Progenitor cell of endocrine pancreas (in vitro differentiated cells): ENCODE measurements at places on chromosomes 11 and 22. TPM values are rescaled to one million over a fixed set of nuclear protein-coding genes. Genes with fewer than 3 reads are reported as not detected.

DNA sequence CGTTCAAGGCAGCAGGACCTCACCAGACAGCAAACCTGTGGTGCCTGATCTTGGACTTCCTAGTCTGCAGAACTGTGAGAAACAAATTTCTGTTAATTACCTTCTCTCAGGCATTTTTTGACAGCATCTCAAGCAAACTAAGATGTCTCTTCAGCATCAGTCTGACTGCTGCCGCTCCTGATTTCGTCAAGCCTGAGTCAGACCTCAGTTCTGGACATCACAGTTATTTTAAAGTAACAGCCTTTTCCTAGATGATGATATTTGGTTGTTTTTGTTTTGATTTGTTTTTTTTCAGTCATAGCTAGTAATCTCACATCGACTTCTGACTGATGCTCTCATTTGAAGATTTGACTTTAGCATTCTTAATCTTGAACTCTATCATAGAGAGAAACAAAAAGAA, 71.9 kb downstream of the BLID start:
- no peak for DNase-seq

DNA sequence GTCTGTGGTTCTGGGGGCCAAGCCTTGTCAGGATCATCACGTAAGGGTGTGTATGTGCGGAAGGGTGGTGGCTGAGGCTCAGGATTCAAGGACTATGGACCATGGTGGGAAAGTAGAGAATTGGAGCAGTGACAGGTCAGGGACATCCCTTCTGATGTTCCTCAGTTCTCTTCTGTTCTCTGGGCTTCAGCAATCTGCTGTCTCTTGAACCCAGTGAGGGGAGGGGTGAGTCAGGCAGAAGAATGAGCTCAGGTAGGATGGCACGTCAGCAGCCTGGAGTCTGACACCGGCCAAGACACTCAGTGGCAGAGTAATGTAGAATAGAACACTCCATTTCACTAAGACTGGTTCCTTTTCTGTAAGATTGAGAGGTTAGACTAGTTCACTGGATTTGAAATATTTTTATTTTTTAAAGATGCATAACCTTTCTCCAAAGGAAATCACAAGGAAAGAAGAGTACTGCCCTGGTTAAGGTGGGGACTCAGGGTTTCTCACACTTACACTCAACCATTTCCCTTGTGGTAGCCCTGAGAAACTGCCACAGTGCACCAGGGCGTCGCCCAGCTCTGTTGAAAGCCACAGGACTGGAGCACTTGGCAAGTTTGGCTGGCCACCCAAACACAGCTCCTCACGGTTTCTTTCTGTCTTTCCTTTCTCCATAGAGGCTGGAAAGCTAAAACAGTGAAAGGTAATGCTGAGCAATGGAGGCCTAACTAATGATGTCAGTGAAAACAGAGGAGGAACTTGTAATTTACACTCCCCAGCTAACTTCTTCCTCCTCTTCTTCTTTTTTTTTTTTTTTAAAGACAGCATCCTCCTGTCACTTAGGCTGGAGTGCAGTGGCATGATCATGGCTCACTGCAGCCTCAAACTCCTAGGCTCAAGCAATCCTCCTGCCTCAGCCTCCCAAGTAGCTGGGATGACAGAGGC, 23.1 kb upstream of the MICAL2 start:
- no peak for DNase-seq

DNA sequence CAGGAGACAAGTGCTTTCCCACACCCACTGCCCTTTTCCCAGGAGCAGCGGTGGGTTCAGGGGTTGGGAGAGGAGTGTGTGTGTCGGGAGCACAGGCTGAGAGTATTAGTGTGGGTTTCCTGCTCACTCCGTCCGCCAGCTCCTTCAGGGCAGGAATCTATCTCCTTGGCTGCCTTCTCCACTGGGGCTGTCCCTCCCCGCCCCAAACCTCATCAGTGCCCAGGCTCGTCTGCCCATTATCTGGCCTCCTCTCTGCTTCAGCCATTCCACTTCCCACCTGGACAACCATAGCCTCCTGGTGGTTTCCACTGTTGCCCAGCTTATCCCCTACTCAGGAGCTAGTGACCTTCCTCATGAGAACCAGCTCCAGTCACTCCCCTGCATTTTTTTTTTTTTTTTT, 19.9 kb downstream of the ASPHD2 start:
- no peak for DNase-seq

- no peak for DNase-seq
These were observed 97.1 kb downstream of the CEP164 start for GRCh38 chr11:117424781-117425180.

DNA sequence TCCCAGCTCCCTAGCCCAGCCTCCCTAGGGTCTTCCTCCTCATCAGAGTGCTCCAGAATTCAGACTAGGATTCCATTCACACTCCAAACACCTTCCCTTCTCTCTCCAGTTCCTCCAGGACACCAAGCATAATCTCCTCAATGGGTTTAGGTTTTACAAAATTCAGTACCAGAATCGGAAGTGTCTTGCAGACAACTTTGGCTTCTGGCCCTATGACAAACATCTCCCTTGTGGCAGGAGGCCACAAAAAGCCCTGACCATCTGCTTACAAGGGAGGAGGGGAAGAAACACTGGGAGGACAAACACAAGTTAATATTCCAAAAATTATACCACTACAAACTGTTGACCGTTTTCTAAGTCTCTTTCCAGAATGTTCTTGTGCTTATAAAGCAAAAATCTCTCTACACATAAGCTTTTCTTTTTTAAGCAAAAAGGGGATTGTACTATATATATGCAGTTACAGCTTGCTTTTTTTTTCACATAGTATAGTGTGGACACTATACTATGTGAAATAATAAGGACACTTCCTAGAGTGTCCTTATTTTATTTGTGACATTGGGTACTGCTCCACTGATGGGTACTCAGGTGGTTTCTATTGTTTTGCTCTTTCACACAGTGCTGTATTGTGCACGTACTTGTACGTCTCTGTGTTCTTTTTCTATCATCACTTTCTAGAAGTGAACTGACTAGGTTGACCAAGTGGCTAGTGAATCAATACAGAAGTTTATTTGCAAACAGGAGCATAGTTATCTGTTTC, 78.7 kb downstream of the BDNF start:
- DNase-seq = no peak

DNA sequence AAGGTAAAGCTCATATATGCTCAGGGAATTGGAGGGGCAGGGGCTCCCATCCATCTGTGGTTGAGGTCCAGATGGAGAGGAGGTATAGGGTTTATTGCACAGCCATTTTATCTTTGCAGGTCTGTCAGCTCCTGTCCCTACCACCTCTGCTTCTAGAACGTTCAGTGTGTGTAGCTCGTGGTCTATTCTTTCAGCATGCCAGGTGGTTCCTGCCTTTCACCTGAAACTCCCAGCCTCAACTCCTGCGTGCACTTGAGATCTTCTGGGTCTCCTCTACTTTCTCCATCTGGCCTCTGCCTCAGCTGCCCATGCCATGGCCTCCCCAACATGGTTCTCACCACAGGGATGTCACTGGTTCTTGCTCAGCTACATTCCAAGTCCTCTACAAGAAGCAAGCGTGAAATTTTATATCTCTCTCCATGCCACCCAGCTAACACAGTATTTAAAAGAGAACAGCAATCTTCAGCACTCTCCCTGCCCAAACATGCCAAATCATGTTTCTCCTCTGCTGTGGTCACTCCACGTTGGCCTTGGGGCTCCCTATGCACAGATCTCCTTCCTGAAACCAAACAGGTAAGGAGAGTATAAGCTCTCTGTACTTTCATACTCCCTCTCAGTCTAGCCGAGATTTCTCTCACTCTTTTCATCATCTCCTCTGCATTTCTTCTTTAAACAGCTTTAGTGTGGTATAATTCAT, 157.8 kb upstream of the TRPC6 start:
- DNase-seq = no peak

DNA sequence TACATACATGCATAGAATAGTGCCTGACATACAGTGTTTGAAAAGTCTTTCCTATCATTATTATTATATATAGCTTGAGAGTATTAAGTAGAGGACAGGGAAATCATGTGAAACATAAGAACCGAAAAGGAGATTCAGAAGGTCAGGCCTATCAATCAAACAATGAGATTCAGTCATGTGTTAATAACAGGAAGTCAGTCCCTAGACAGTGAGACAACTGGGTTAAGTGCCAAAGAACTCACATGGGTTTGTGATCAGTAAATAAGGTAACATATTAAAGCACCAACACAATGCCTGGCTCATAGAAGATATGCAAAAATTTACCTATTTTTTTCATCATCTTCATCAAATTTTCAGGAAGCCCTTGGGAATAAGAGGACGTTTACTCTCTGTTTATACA, 174.3 kb upstream of the FAT3 start:
- DNase-seq = no peak

DNA sequence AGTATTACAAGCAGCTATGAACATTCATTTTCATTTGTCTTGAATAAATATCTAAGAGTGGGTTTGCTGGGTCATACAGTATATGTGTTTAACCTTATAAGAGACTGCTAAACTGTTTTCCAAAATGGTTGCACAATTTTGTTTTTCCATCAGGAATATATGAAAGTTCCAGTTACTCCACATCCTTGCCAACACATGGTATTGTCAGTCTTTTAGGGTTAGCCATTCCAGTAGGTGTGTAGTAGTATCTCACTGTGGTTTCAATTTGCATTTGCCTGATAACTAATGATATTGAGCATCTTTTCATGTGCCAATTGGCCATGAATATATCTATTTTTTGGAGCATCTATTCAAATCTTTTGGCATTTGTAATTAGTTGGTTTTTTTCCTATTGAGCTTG, 7.7 kb upstream of the CCDC83 start:
- no peak for DNase-seq

- no peak for DNase-seq
These were observed 49.7 kb downstream of the RPL27A start for GRCh38 chr11:8732324-8732670.

- DNase-seq = no peak
These were observed 29.9 kb downstream of the FGF4 start for GRCh38 chr11:69745201-69745600.

GRCh38 chr11:64793271-64794160, 9.5 kb downstream of the MAP4K2 start:
- DNase-seq = no peak

DNA sequence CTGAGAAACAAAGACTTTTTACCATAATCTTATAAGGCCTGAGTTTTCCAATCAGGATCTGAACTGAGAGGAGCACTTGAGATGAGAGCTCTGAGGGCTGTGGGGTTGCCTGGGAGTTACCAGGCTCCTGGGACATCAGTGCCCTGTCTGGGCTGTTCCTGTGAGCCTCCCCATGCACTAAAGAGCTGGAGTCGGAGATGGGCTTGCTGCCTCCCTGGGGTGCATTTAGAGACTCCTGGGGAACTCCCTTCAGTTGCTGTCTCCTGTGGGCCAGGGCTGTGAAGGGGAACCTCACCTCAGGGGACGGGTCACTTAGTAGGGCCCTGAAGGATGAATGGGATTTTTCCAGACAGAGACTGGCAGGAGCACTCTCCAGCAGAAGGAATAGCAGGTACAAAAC, 33.3 kb downstream of the KCNC1 start:
- DNase-seq = no peak

GRCh38 chr11:76736773-76737495, 46.2 kb upstream of the TSKU start:
- no peak for DNase-seq

- no peak for DNase-seq
These were observed 122.3 kb downstream of the RCN1 start for GRCh38 chr11:32213223-32213622.

- no peak for DNase-seq
These were observed 552.5 kb downstream of the INSC start for GRCh38 chr11:15667127-15667725.

- DNase-seq = no peak
These were observed 6.0 kb upstream of the TRIM34 start for GRCh38 chr11:5618807-5619206.

GRCh38 chr22:36100134-36100824, 60.3 kb downstream of the APOL3 start:
- DNase-seq = no peak

The MMP13 gene
- total RNA-seq = not detected in 2 replicates

The CYP2D6 gene
- total RNA-seq = 8.0 and 10.3 TPM in 2 replicates

The OR8D1 gene
- total RNA-seq = not detected in 2 replicates

The AIP gene
- total RNA-seq = 39.2 and 39.5 TPM in 2 replicates

The MRGPRE gene
- not detected in 2 replicates for total RNA-seq

The LRRN4CL gene
- total RNA-seq = 0.65 and 0.89 TPM in 2 replicates

The MRGPRF gene
- 0.24 and 0.41 TPM in 2 replicates for total RNA-seq

The ZNF214 gene
- 10.8 and 11.4 TPM in 2 replicates for total RNA-seq
